ENCODE measurements at places on chromosomes 7 and 10.

DNA sequence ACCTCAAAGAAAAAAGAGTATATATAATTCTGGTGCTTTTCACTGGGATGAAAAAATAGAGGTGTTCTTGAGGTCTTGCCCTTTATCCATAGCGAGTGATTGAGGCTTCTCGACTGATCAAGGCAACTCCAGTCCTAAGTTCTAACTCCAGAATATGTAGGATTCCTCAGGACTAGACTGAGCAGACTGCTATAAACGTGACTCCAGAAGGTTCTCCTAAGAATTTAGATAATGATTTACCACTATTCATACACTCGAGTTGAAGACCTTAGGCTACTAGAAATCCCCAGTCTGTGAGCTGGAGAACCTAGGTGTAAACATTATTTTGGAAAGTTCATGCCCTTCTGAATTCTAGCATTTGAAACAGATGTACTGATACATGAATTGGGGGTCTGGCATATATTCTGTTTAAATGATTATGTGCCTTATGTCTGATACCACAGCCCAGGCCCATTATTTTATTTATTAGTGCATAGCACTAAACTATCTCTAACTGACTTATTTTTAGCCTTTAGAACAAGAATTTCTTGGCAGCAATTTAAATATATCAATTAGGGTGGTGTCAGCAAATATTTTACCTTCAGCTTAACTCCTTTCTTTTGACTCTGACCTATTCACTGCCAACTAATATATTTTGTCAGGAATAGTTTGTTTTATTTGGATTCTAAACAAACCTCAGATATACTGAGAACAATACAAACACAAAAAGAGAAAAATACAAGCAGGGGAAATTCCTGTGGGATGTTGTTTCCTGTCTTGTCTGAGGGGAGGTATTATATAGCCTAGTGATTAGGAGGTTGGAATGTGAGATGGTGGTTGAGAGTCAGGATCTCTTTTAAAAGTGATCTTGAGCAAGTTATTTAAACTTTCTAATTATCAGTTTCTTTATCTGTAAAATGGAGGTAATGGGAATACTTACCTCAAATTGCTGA is 75.8 kb downstream of the PODXL start:
- DNase-seq: no peak

- no peak for DNase-seq
Measured at GRCh38 chr10:74891053-74891452, 64.7 kb downstream of the KAT6B start.

GRCh38 chr7:133290041-133290440 is 37.2 kb downstream of the EXOC4 start:
- no peak for DNase-seq

DNA sequence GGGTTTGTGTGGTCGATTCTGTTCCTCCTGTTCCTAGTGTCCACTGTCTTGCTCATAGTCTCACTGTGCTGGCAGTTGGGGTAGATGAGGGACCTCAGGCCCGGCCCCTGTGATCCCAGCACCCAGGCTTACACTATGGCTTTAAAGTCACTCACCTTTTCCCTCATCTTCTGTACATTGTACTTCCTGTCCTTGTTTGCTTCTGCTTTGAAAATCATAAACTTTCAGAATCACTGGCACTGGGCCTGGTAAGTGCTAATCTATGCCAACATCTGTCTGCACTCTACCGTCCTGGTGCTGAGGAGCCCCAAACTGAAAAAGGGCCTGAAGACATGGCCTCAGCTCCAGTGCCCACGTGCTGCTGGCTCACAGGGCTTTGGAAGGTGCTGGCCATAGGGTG is 5.7 kb upstream of the TAS2R60 start:
- no peak for DNase-seq

DNA sequence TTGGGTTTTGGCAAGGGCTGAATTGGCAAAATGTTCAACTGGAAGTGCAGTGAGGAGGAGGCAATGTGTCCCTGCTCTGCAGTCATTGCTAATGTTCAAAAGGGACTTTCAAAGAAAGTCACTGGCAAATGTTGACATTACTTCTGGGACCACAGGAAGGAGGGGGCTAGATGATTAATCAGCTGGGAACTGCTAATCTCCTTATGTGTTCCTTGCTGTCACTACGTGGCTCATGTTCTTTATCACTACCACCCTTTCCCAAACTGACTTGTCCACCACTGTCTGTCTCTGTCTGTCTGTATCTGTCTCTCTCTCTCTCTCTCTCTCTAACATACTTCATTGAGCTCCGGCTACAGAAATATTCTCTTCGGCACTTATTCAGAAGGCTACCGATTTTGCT is 86.9 kb upstream of the MTPN start:
- no peak for DNase-seq

DNA sequence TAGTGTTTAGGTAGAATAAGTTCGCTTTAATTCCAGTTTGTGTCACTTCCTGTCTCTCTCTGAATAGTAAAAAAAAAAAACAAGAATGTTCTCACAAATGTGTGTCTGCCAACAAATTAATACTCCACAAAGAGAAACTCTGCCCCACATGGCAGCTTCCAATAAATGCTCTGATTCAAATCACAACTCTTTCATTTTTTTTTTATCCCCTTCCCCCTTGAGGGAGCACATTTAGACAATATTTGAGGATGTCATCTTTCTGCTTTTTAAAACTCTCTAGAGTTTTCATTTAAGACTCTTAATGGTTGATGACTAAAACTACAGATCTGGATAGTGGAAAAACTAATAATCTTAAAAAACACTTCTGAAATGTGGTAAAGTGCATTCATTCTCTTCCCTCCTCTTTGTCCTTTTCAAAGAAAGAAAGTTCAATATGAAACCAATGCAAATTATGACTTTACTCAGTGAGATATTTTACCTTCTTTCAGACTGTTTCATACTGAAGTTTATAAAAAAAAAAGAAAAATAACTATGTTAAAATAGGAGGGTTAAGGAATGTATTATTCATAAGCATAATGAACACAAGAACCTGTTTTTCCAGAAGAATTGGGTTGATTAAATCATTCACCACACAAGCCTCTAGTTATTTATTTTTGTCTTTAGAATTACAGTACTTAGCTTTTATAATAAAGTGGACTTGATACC is 42.3 kb downstream of the ARID5B start:
- DNase-seq: no peak

DNA sequence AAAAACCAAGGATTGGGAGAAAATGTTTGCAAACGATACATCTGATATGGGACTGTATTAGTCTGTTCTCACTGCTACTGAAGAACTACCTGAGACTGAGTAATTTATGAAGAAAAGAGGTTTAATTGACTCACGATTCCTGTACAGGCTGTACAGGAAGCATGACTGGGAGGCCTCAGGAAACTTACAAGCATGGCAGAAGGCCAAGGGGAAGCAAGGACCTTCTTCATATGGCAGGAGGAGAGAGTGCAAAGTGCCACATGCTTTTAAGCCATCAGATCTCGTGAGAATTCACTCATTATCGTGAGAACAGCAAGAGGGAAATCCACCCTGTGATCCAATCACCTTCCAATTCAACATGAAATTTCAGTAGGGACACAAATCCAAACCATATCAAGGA is 11.0 kb downstream of the ZNF713 start:
- DNase-seq: no peak

DNA sequence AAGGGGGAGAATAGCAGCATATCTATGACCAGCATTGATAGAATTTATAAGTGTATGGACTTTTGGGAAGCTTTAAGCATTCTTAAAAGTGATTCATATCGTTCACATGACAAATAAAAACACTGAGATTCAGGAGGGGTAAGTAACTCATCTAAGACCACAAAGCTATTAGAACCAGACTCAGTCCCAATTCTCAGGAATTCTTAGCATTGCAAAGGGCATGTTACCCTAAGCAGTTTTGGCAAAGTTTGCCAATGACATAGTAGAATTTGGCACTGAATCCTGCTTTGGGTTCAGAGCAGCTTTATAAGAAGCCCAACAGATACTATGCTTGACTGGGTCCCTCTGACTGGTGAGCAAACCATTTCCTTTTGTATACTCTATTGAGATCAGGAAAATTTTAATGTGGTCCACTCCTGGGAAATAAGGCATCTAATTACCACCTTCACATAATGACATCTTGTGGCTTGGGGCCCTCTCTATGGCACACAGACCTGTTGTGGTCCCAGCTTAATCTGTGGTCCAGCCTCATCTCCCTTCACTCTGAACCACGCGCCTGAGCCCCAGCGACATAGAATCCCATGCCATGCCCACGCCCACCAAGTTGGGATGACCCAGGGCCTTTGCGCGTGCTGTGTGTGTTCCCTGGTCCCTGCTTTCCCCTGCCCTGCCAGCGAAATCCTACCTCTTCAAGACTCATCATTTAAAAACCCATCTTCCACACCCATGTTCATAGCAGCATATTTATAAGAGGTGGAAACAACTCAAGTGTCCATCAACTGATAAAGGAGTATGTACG is 37.5 kb upstream of the DOCK1 start:
- no peak for DNase-seq

- no peak for DNase-seq
Measured at GRCh38 chr10:61765176-61766087, 102.7 kb downstream of the CABCOCO1 start.

GRCh38 chr10:33099748-33100147 is 141.7 kb upstream of the ITGB1 start:
- DNase-seq: no peak

DNA sequence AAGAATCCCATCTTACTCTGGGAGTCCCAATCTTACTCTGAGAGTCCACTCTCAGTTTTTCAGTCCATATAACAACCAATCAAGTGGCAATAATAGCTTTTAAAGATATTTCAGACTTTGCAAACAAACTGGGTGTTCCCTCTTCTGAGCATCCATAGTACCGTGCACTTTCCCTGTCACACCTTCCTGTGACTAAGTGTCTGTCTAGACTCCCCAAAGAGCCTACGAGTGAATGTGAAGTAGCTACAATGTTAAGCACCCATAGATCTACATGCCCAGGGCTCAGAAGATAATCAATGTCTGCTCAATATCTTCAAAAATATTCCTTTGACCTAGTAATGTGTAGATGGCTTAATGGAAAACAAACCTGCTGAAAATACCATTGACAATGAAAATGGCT is 95.6 kb upstream of the ASAH2 start:
- no peak for DNase-seq

DNA sequence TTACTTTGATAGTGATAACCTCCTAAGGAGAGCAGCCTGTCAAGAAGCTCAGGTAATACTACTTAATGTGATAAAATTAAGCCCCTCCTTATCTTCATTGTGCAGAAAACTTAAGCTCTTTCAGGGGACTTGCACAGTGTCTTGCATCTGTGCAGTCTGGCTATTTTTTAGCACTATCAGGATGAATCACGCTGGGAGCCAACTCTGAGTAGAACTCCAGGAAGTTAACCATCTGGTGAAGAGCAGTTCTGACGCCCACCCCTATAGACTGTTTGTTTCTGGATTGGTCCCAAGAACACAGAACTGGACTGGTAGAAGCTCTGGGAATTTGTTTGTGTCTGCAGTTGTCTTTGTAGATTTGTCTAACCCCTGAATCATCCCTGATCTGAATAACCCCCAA is 41.9 kb downstream of the AGK start:
- DNase-seq: no peak

- no peak for DNase-seq
Measured at GRCh38 chr10:60444494-60445064, 54.9 kb upstream of the ANK3 start.

GRCh38 chr10:88156341-88156740 is 292.9 kb downstream of the PTEN start:
- no peak for DNase-seq

DNA sequence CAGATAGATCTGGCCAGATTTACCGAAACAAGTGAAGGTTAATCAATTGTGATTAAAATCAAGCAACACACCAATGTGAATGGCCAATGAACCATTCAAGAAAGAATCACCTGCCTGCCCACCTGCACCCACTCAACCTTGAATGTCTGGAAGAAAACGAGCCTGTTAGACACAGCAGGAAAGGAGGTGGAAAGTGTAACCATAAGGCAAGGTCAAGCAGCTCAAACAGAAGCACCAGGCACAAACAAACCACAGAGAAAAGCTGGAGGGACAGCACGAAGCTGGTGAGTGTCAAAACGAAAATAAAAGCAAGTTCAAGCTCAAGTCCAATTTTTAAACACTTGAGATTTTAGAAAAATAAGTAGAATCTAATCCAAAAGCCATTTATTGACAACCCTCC is 64.9 kb downstream of the STEAP1B start:
- DNase-seq: no peak

DNA sequence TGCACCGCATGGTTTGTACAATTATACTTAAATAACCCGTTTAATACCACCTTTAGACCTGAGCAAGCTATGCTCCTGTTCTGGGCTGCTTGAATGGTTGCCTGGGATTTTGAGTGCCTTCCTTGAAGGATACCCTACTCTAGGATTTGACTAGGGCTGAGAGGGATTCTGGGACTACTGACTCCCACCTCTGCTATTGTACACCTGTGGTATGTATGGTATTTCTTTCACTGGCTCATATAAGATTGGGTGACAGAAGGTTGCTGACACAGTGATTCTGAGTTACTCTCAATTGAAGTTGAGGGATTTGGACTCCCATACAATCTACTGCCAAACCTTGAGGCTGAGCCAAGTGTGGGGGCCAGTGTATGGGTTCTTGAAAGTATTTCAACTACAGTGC is 494.4 kb upstream of the SEMA3D start:
- DNase-seq: no peak

- DNase-seq: no peak
Measured at GRCh38 chr10:61890881-61891409, 10.6 kb upstream of the ARID5B start.

DNA sequence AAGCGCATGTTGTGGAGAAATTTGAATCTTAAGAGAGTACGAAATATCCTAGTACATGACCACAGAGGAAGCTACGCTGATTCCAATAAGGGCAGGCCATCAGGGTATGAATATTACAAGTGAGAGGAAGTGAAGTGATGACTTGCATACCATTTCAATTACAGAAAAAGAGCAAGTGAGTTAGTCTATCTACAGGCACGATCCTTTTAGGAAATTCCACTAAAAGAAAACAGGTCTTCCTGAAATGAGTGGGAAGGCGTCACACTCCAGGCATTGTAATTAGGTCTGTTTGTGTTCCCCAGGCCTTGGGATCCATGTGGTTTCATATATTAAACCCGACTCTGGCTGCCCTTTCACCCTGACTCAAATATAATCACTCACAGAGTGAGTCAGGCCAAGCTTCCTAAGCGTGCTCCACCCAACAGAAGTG is 152.5 kb downstream of the SEMA3A start:
- DNase-seq: no peak

DNA sequence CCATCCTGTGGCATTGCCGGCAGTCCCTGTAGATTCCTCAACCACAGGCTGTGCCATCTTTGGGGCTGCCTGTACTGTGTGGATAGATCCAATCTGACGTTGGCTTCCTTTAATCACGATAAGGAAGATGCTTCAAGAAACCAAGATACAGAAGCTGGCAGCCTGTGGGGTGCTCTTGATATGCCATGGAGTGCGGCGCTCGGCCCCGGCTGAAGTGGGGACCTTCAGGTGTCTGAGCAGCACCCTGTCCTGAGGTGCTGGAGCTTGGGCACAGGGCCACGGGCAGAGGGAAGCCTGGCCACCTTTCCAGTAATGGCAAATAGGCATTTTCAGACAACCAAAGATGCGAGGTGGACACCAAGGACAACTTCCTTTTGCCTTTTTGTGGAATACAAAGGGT is 139.5 kb downstream of the ACTR3B start:
- no peak for DNase-seq

- DNase-seq: no peak
Measured at GRCh38 chr7:51234139-51234538, 82.5 kb downstream of the COBL start.
